Tibial artery (tissue), 4 donors: ENCODE measurements at places on chromosomes 4 and X.
A peak's percentile ranks its signal among the peaks of the same experiment; 100 is the strongest.

GRCh38 chrX:67651437-67652142 is 107.8 kb downstream of the AR start:
- no peaks in the 10 kb centered on the region for H3K4me1 ChIP-seq
- DNase-seq, result no peak
- H3K36me3 ChIP-seq, result no peaks in the 10 kb centered on the region
- H3K27ac ChIP-seq, result no peak overlapping the region
- no peak overlapping the region for H3K4me3 ChIP-seq

- no peak overlapping the region for H3K27ac ChIP-seq
- H3K4me1 ChIP-seq, result no peaks in the 10 kb centered on the region
- no peak overlapping the region for H3K4me3 ChIP-seq
- H3K36me3 ChIP-seq, result no peaks in the 10 kb centered on the region
- no peak for DNase-seq
Observed at GRCh38 chrX:105190252-105190853, 30.1 kb downstream of the TEX13A start.

DNA sequence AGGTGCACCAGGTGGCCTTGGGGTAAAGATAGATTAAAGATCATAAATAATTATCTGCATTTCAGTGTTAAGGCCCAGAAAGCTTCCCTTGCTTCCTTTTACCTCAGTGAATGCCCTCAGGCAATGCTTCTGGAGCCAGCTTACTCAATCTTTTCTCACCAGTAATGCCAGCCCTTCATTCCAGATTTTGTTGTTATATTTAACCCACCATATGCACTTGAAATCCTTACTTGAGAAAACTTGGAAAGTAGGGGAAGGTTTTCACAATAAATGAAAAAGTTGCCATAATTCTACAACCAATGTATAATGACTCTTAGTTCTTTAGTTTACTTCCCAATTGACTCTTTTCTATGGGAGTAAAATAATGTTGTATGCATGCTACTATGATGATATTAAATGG is 17.1 kb upstream of the PBDC1 start:
- H3K36me3 ChIP-seq, result no peaks in the 10 kb centered on the region
- no peak overlapping the region for H3K27ac ChIP-seq
- H3K27me3 ChIP-seq, result no peaks in the 10 kb centered on the region
- H3K4me3 ChIP-seq, result no peak overlapping the region
- H3K4me1 ChIP-seq, result no peaks in the 10 kb centered on the region
- DNase-seq, result no peak

- DNase-seq, result no peak
- no peaks in the 10 kb centered on the region for H3K36me3 ChIP-seq
- no peak overlapping the region for H3K4me3 ChIP-seq
- no peaks in the 10 kb centered on the region for H3K4me1 ChIP-seq
- H3K27me3 ChIP-seq, result no peaks in the 10 kb centered on the region
Observed at GRCh38 chrX:112761242-112762207, 79.1 kb downstream of the AMOT start.

GRCh38 chr4:177483760-177484159 is 41.5 kb upstream of the AGA start:
- no peak overlapping the region for H3K4me3 ChIP-seq
- no peaks in the 10 kb centered on the region for H3K36me3 ChIP-seq
- no peak overlapping the region for H3K27ac ChIP-seq
- DNase-seq, result no peak
- no peaks in the 10 kb centered on the region for H3K4me1 ChIP-seq

DNA sequence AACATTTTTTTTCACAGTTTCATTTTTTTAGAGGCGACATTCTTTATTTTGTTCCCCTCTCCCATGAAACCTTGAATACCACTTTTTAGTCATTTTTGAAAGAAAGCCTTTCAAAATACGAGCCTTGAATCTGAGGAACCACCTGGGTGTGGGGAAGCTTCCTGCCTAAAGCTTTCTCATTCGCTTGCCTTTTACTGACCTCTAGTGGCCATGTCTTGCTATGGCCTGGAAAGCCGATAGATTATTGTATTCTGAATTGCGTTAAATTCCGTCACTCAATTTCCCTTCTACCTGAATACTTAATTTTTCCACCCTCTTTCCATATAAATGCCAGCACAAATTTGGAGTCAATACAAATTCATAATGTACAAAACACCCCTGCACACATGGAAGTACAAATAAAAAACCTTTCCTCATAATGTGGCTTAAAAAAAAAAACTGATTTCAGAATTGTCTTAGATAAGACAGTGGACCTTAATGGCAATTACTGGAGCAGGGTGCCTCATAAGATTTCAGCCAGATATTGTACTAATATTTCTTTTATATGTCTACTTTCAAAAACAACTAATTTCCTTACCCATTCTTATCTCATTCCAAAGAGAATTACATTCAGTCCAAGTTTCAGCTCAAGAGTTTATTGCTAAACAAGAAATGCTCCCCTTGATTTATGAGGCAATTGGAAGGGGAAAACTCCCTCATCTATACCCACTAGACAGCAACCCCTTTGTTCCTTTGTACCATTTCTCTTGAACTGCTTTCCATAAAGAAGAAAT is 217.9 kb downstream of the CENPC start:
- peak; percentile 48 for DNase-seq
- H3K4me1 ChIP-seq, result no peaks in the 10 kb centered on the region
- no peaks in the 10 kb centered on the region for H3K36me3 ChIP-seq

GRCh38 chr4:171583790-171584189 is 229.4 kb upstream of the GALNTL6 start:
- no peaks in the 10 kb centered on the region for H3K4me1 ChIP-seq
- H3K27me3 ChIP-seq, result no peaks in the 10 kb centered on the region
- H3K4me3 ChIP-seq, result no peak overlapping the region

- H3K27me3 ChIP-seq, result no peaks in the 10 kb centered on the region
- H3K36me3 ChIP-seq, result no peaks in the 10 kb centered on the region
- peak; percentile 46 for DNase-seq
- no peaks in the 10 kb centered on the region for H3K4me1 ChIP-seq
Observed at GRCh38 chr4:37735578-37735977, 49.4 kb upstream of the RELL1 start.

DNA sequence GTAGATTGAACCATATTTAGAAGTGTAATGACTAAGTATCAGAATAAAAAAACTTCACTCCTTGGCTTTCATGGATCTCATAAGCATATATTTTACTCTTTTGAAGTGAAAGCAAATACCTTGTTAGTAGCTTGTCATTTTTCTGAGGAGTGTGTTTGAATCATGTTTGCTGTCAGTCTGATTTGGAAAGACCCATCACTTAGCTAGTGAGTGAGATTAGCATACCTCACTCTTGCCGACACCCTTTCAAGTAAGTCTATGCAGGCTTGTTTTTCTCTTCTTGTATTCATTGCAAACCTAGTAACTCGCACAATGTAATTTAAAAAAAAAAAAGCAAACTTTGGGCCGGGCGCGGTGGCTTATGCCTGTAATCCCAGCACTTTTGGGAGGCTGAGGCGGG is 360.0 kb downstream of the ARHGAP24 start:
- H3K27ac ChIP-seq, result no peak overlapping the region
- no peak overlapping the region for H3K4me3 ChIP-seq
- no peak for DNase-seq
- no peaks in the 10 kb centered on the region for H3K27me3 ChIP-seq

- H3K4me3 ChIP-seq, result peak overlapping the region; percentile 38
- H3K27ac ChIP-seq, result no peak overlapping the region
- no peaks in the 10 kb centered on the region for H3K27me3 ChIP-seq
- no peaks in the 10 kb centered on the region for H3K4me1 ChIP-seq
Observed at GRCh38 chr4:184097241-184097605, 120.5 kb downstream of the ENPP6 start.
